ENCODE measurements at places on chromosomes 12 and 14.
A peak's percentile ranks its signal among the peaks of the same experiment; 100 is the strongest.

GRCh38 chr14:67426983-67427606 lies 15.1 kb upstream of the PLEK2 start:
- DNase-seq: peak; percentile 83

DNA sequence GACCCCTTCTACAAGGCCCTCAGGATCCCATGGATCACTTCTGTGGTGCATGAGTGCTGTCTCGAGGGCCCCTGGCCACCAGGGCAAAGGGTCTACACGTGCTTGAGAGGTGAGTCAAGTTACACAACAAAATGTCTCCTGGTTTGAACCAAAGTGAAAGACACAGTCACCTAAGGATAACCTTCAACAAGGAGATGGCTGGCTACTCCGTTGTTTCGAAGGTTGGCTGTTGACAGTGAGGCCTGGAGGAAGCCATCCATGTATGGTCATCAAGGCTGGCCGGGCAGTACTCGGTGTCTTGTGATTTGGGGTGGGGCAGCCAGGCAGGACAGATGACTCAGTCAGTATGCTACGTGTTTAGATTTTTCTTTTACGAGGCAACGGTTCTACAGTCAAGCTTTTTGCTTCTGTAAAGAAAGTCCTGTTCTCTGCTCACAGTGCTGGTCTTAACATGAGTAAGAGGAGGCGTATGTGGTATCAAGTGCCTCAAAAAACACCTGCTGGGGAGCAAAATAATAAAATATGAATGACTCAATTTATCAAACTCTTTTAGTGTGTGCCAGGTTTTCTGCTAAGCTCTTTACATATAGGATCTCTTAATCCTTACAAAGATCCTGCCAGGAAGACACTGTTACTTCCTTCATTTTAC lies 18.0 kb upstream of the NT5DC3 start:
- no peak for DNase-seq

- no peak for DNase-seq
These were observed 51.0 kb downstream of the KANSL2 start for GRCh38 chr12:48631071-48631470.

- no peak for DNase-seq
These were observed 99.6 kb upstream of the HECTD1 start for GRCh38 chr14:31307198-31307597.

- no peak for DNase-seq
These were observed 320.2 kb upstream of the SFSWAP start for GRCh38 chr12:131390412-131391334.

DNA sequence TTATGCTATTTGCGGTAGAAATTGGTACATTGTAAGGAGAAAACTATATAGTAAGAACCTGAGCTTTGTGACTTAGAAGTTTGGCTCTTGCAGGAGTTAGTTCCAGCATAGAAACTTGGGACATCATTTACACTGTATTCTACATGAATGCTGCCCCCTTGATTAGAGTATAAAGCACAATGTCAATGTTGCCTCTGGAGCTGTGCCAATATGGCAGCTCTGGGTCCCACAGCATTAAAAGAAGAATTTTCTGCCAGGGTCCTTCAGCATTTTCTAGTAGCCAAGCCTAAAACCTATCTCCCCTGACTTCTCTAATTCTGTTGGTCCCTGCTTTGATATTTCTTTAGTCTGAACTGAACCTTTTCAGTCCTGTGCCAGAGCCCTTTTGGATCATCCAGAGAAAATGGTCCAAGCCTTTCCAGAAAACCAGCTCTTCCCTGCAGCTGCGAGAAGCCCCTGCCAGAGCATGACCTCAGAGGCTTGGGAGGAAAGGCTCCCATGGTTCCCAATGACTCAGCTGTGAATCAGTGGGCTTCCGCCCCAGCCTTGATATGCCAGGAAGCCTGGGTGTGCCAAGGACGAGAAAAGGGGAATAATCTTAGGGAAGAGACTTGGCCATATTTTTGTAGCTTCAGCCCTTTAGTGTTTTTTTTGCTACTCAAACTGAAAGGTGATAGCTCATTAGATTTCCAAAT lies 43.2 kb downstream of the PLEKHG7 start:
- DNase-seq: peak; percentile 93

DNA sequence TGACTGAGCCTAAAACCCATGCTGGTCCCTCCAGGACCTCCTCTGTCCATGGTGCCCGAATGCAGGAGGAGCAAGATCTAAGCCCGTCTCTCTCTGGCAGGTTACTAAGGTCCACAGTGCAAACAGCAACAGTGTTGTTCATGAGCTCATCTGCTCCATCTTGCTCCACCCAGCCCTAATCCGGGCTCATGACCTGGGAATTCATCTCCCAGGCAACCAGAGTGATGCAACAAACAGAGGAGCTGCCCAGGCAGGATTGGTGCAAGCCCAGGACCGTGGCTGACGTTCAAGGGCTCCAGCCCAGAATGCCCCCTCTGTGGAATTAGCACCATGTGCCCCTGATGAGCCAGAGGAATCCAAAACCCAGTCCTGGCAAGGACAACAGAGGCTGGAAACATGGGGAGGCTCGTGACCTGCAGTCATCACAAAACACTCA lies 29.9 kb downstream of the HSPB8 start:
- peak; percentile 87 for DNase-seq

GRCh38 chr14:55092341-55092740 lies 36.7 kb upstream of the LGALS3 start:
- peak; percentile 84 for DNase-seq

Data from muscle of back (tissue), 13 donors.